ENCODE measurements at places on chromosomes 5 and 9.

- no peak for DNase-seq
Observed at GRCh38 chr9:134868751-134869553, 11.7 kb upstream of the FCN2 start.

- DNase-seq: no peak
Observed at GRCh38 chr9:79673614-79674013, 101.8 kb downstream of the TLE4 start.

- no peak for DNase-seq
Observed at GRCh38 chr5:60810438-60811085, 33.5 kb downstream of the ELOVL7 start.

GRCh38 chr9:98879963-98880310 lies 63.8 kb upstream of the COL15A1 start:
- DNase-seq: no peak

- DNase-seq: no peak
Observed at GRCh38 chr9:124693403-124693802, 77.7 kb downstream of the NR6A1 start.

GRCh38 chr9:125240649-125240999 lies 519 bp downstream of the HSPA5 start:
- no peak for DNase-seq

DNA sequence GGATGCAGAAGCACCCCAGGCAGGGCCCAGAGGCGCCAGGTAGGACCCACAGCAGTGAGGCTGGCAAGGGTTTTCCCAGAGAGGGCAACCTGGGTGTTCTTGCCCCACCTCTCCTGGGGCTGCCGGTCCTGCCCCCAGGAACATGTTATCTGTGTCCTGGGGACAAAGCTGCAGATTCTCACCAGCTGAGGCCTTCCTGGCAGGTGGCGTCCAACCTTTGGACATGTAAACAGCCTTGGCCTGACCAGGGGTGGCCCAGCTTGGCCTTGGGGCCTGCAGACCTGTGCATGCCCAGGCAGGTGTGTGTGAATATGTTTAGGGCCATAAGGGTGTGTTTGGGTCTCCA lies 101.8 kb upstream of the LARP1 start:
- DNase-seq: no peak

DNA sequence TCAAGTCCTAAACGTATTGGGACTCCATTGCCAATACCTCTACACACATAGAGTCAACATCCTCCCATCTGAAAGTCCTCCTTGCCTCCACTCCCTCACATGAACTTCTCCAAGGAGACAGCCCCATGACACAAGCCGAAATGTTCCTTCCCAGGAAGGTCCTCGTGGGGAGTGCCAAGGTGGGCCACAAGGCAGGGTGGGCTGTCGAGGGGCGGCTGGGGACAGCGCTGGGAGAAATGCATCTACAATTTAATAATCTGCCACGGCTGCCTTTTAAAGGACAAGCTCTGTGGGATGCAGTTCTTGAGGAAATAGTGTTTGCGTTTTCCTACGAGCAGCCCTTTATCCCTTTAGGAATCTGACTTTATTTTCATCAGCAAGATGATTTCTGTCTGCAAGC lies 138.7 kb downstream of the GABBR2 start:
- no peak for DNase-seq

- no peak for DNase-seq
Observed at GRCh38 chr9:8085986-8086385, 286.4 kb upstream of the DMAC1 start.

DNA sequence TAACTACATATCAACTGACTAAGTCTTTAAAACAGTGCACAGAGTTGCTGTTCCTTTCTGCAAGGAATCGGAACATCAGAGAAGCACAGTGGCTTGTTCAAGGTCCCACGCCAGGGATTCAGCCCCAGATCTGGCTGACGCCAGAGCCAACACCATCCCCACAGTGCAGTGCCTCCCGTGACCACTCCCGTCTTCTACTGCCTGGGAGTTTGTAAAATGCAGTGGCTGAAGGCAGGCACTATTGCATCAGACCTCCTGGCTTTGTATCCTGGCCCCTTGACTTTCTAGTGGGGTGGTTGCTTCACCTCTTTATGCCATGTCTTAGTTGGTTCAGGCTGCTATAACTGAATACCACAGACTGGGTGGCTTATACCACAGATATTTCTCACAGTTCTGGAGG lies 131.0 kb downstream of the NSG2 start:
- DNase-seq: no peak

GRCh38 chr9:5813824-5814223 lies 19.1 kb downstream of the ERMP1 start:
- no peak for DNase-seq

GRCh38 chr9:93406371-93406770 lies 45.1 kb upstream of the FAM120A start:
- no peak for DNase-seq

GRCh38 chr5:106314221-106314824 lies 1356.4 kb downstream of the EFNA5 start:
- DNase-seq: no peak

DNA sequence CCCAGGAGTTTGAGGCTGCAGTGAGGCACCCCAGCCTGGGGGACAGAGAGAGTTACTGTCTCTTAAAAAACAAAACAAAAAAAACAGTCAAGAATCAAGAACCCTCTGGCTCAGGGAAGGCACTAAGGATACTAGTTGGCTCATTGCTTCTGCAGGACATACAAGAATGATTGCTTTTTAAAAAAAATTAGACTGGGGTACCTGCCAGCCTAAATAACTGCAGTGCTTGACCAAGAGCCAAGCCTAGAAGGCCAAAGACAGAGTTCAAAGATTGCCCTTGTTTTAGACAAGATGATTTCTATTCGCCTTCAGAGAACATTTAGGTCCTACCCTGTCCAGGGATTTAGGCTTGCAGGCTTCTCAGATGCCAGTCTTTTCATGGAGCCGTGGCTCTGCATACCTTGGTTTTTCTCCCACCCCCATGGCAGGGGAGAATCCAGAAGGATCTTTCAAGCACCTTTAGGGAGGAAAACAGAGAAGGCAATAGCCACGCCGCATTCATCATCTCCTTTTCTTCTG lies 93.7 kb upstream of the IL6ST start:
- no peak for DNase-seq

DNA sequence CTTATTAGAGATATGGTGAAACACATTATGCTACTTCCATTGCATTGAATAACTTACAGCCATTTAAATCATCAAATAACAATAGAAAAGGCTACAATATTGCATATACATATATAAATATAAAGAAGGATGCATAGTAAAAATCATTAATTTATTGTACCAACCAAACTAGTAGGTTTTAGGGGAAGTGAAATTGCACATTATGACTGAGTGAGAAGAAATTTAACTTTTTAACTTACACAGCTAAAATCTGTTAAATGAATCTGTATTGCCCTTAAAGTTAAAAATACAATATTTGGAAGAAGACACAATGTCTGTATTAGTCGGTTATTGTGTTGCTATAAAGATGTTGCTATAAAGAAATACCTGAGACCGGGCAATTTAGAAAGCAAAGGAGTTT lies 2073.7 kb upstream of the ACO1 start:
- no peak for DNase-seq

DNA sequence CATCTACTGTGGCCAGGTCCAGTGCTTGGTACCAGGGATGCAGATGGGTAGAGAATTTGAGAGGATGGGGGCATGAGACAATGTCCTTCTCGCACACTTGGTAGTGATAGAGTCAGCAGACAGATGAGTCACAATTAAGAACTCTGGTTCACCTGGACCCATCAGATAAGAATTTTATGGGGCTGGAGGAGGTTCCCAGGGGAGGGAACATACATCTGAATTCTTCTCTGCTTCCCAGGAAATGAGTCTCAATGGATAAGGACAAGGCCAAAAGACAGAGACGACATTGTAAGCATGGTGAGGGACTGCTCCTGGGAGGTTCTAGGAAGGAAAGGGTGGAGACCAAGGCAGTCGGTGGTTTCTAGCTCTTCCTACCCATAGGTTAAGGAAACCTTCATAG lies 5.3 kb downstream of the SLC4A9 start:
- no peak for DNase-seq

- DNase-seq: no peak
Observed at GRCh38 chr9:87657190-87657589, 68.7 kb upstream of the CTSL start.

DNA sequence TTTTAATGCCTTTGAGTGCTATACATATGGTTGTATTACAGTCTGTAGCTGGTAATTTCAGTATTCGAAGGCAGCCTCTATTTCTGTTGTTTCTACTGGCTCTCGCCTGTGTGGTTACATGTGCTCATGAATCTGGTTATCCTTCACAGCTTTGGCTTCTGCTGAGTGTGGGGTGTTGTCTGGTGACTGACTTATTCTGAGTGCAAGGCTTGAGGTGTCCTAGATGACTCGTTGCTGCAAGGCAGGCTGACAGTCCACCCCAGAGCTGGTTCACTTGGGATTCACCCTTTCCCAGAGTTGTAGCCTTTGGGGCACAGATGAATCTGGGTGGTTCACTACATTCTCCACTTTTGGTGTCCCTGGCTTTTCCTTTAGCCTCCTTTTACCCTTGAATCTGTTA lies 41.4 kb downstream of the PDE8B start:
- DNase-seq: no peak

DNA sequence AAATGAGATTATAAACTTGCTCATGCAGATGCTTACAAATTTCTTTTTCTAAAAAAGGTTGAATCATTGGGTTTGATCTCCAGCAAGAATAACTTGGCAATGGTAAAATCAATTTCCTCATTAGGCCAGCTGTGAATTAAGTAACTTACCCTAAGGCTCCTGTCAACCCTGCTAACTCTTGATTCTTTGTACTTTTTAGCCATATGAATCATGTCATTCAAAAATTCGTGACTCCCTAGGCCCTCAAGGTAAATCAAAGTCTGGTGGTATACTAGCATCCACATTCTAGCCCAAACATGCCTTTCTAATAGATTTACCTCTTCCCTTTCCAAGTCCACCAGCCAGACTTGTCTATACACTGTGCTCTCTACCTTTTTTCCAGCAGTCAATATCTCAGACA lies 420.8 kb upstream of the BRINP1 start:
- DNase-seq: no peak

DNA sequence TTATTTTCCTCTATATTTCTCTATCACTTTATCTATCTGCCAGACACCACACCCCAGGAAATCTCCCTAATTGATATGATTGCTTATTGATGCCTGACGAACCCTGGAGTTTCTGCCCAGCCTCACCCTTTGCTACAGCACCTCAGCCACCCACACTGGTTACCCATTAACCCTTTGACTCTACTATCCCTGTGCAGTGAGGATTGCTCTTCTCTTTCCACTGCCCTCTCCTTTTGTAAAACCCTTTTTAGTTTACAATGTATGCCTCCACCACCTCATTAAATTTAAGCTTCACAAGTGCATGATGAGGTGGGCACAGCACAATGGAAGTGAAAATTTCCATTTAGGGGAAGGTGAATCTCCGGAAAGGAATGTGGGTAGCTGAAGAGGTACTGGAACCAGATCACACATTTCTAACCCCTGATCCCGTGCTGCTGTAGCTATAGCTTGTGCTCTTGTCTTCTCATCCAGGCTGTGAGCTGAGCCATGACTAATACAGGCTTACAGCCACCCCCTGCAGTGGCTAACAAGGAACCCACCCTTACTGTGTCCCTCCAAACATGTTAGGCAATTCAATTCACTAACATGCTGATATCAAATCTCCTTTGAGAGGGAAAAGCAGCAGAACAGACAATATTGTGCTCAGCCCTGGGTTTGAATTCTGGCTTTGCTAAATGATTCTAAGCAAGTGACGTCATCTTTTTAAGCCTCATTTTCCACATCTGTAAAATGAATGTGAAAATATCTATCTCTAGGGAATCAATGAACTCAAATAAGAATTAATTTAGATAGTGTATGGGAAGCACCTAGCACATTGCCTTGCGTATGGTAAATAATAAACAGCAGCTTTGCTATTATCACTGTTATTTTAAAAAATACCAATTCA lies 186.9 kb upstream of the TRIM32 start:
- no peak for DNase-seq

- no peak for DNase-seq
Observed at GRCh38 chr5:33755231-33755630, 136.6 kb downstream of the ADAMTS12 start.
